Stimulated activated CD4-positive, alpha-beta T cell treated with anti-CD3 and anti-CD28 coated beads, TNF-alpha, amount 100 ng/mL, for 24 hours (primary cell): ENCODE measurements at places on chromosomes 7 and 10.

- DNase-seq: peak; percentile 39
These were observed 1.8 kb upstream of the CCDC6 start for GRCh38 chr10:59907918-59908807.

DNA sequence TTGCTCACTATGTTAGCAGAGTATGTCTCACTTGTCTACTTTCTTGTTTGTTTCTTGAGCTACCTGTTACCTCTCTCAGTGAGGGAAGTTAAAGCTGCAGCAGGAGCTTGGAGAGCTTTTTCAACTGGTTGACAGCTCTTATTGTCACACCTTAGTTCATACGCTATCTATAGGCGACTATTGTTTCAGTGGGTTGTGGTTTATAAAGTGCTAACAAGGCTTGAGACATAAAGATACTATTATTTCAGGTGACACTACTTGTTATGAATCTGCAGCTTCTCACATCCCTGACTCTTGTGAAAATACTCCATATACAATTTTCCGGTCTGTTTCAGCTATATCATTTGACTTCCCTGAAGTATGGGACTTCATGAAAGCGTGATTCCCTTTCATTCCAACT is 167.4 kb downstream of the CSTF2T start:
- DNase-seq: no peak

DNA sequence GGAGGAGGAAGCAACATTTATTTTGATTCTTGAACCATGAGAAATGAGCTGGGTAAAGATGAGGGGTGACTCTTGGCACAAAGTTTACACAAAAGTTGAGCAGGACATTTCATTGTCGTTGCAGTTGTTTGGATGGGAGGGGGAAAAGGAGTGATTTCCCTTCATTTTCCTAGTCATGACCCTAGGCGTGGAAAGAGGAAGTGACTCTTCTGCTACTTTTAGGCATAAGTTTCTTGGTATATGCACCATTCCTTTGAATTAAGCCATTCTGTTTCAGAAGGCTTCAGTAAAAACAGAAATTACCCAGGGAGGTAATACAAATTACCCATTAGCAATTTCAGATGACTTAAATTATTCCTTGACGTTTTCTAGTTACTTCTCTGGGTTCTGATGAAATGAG is 113.9 kb upstream of the FAM171A1 start:
- no peak for DNase-seq

DNA sequence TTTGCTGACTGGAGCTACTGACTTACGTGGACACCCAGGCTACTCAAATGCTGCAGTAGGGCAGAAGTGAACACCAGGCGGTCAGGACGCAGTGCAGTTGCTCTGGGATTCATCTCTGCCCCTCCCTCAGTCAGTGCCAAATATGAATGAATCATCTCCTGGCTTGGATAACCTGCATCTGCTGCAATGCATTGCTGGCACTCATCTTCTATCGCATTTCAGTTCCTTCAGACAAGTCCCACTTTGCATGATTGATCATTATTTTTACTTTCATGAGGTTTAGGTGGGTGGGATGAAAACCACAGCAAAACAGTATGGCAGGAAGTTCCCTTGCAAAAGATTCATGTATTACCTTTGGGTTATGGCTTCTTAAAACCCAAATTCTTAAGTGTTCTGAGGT is 224.6 kb upstream of the NRP1 start:
- no peak for DNase-seq
